Kidney (tissue), 22 donors: ENCODE measurements at places on chromosomes 1 and 21. TPM values are rescaled to one million over a fixed set of nuclear protein-coding genes. Genes with fewer than 3 reads are reported as not detected.
A peak's percentile ranks its signal among the peaks of the same experiment; 100 is the strongest.

The NPR1 gene
- 89.3 TPM for total RNA-seq

The FAAH gene
- 39.3 TPM for total RNA-seq

The ZBED6 gene
- total RNA-seq: 37.2 TPM

The CELA3A gene
- total RNA-seq: not detected

The RNF223 gene
- total RNA-seq: 2.3 TPM

The NPL gene
- 15.7 TPM for total RNA-seq

The TNFRSF4 gene
- total RNA-seq: 5.1 TPM

GRCh38 chr1:26417111-26417759, 6.6 kb downstream of the LIN28A start:
- no peak overlapping the region for H3K4me3 ChIP-seq
- DNase-seq: peak; percentile 82

- H3K36me3 ChIP-seq: no peaks in the 10 kb centered on the region
- H3K27ac ChIP-seq: no peak overlapping the region
- DNase-seq: peak; percentile 17
- H3K4me3 ChIP-seq: no peak overlapping the region
- no peaks in the 10 kb centered on the region for H3K4me1 ChIP-seq
These were observed 77.2 kb downstream of the SCCPDH start for GRCh38 chr1:246801241-246802020.

DNA sequence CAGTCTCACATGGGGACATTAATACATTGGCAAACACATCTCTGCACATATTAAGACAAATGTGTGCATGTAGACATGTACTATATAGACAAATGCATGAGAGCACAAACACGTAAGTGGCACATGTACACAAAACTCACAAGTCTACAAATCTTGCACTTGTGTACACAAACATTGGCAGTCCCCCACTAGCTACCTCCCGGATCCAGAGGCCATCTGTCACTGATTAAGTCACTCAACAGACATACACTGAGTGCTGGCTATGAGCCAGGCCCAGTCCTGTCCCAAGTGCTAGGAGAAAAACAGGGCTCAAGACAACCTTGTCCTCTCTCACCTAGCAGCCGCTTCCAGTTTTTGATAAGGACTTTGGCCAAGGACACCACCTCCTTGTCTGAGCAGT, 7.0 kb downstream of the TCEA3 start:
- H3K27me3 ChIP-seq: no peaks in the 10 kb centered on the region
- DNase-seq: no peak
- H3K27ac ChIP-seq: no peak overlapping the region
- no peaks in the 10 kb centered on the region for H3K36me3 ChIP-seq

GRCh38 chr1:21559788-21560567, 50.8 kb downstream of the ALPL start:
- peak; percentile 78 for DNase-seq
- no peak overlapping the region for H3K4me3 ChIP-seq
- peak overlapping the region; percentile 53 for H3K27ac ChIP-seq
- peaks cover 14% of the 10 kb centered on the region for H3K4me1 ChIP-seq
- no peaks in the 10 kb centered on the region for H3K36me3 ChIP-seq

- H3K4me1 ChIP-seq: no peaks in the 10 kb centered on the region
- H3K27ac ChIP-seq: no peak overlapping the region
- no peak overlapping the region for H3K4me3 ChIP-seq
- DNase-seq: no peak
- H3K36me3 ChIP-seq: no peaks in the 10 kb centered on the region
- no peaks in the 10 kb centered on the region for H3K27me3 ChIP-seq
These were observed 617.2 kb upstream of the ADGRL2 start for GRCh38 chr1:81183553-81183952.

DNA sequence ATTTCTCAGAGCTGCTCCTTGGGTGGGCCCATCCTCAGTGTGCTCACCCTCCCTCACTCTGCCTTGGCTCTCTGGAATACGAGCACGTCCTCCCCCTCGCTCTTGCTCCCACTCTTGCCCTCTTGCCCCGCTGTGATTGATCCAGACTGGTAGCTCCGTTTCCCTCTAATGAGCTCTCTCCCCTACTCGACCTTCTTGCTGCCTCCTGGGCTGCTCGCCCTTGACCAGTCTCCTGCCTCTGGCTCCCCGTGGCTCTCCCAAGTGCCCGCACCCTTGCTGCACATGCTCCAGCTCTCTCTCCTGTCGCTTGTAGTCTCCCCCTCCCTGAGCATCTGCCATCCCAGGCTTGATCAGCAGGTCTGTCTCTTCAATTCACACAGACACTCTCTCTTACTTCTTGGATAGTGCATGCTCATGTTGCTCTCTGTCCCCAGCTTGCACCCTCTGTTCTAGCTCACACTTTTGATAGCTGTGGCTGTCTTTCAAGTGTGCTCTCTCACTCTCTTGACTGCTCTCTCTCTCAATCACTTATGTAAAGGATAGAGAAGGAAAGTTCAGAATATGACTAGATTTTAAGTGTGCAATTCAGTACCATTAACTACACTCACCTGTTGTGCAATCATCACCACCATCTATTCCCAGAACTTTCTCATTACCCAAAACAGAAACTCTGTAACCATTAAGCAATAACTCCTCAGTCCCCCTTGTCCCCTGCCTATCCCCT, 51.1 kb downstream of the PHC2 start:
- no peaks in the 10 kb centered on the region for H3K36me3 ChIP-seq
- no peak overlapping the region for H3K4me3 ChIP-seq
- peak; percentile 83 for DNase-seq
- no peaks in the 10 kb centered on the region for H3K27me3 ChIP-seq
- H3K4me1 ChIP-seq: peaks cover 7% of the 10 kb centered on the region

DNA sequence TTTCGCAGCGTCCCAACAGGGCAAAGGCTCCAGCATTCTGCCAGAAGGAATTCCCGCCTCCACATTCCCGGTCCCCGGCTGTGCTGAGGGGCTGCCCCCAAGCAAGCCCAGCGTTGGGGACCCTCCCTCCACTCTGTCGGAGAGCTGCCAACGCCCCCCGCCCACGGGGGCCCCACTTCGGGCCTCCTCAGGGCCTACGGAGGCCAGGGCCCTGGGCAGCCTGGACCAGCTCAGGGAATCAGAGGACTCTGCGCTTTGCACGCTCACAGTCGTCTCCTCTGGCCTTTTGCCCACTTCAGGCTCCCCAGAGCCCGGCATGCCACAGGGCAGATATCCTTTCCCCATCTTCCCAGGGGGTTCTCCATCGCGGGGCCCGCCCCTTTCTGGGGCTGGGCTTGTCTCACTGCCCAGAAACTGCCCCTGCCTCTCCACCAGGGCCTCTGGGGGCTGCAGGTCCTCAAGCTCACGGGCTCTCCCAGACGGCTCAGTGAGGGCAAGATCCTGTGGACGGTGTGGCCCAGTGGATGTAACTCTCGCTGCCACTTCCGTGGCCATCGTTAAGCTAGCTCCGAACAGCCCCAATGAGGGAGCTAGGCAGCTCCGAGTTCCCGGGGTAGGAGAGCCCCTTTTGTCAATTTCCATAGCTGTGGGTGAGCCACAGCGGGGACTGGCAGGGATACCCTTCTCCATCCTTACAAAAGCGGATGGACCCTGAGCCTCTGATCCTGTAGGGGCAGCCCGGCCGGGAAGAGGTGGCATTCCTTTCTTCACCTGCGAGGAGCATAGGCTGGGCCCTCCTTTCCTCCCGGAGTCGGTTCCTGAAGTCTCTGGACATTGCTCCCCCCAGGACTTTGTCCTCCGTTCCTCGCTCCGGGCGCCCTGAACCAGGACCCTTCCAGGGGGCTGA, 2.8 kb downstream of the ITPKB start:
- DNase-seq: no peak
- H3K27ac ChIP-seq: peak overlapping the region; percentile 91
- peak overlapping the region; percentile 72 for H3K4me3 ChIP-seq
- no peaks in the 10 kb centered on the region for H3K27me3 ChIP-seq
- H3K4me1 ChIP-seq: peaks cover 27% of the 10 kb centered on the region

DNA sequence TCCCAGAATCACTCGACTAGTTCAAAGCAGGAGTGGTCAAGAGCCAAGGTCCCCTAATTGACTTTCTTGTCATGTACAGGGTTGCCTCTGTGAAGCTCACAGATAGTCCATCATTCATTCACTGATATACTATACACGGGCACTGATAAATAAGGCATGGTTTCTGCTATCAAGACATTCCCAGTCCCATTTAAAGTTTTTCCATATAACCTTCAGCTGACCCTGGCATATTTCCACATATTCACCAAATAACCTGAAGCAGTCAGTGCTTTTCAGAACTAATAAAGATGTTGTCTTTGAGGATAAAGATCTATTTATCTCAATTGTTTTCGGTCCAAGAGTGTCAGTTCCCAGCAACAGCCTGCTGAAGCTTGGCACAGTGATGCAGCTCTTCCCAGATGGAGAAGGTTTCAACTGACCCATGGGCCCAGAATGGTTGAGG, 173.4 kb downstream of the ZZZ3 start:
- no peak overlapping the region for H3K4me3 ChIP-seq
- H3K27me3 ChIP-seq: no peaks in the 10 kb centered on the region
- H3K36me3 ChIP-seq: no peaks in the 10 kb centered on the region
- H3K4me1 ChIP-seq: no peaks in the 10 kb centered on the region
- no peak overlapping the region for H3K27ac ChIP-seq

- no peak overlapping the region for H3K4me3 ChIP-seq
- DNase-seq: no peak
- no peaks in the 10 kb centered on the region for H3K27me3 ChIP-seq
- H3K36me3 ChIP-seq: no peaks in the 10 kb centered on the region
- H3K27ac ChIP-seq: no peak overlapping the region
- no peaks in the 10 kb centered on the region for H3K4me1 ChIP-seq
These were observed 373.8 kb downstream of the HHAT start for GRCh38 chr1:210702506-210702905.

GRCh38 chr1:43529206-43529731, 1.4 kb upstream of the PTPRF start:
- peak; percentile 90 for DNase-seq
- H3K4me3 ChIP-seq: no peak overlapping the region
- no peaks in the 10 kb centered on the region for H3K36me3 ChIP-seq

GRCh38 chr1:204089044-204089751, 16.3 kb downstream of the SOX13 start:
- peak overlapping the region; percentile 38 for H3K27ac ChIP-seq
- no peaks in the 10 kb centered on the region for H3K27me3 ChIP-seq
- H3K36me3 ChIP-seq: no peaks in the 10 kb centered on the region
- no peak for DNase-seq
- peak overlapping the region; percentile 26 for H3K4me3 ChIP-seq

DNA sequence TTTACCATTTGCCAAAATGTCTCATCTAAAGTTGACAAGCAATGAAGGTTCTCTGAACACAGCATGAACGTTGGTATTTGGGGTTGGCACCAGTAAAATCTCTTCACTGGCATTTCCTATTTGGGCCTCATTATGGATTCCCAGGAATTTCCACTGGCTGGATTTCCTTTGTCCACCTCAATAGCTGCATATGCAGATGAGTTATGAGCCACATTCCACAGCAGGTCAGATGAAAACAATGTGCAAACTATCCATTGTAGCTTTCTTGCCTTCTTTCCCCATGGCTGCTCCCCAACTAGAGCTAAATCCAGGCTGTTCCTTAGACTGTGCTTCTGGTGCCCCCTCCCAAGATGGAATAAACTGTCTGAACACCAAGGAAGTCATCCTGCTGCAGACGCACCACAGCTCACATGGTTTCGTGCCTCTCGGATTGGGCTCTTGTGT, 168.1 kb upstream of the FGGY start:
- no peak for DNase-seq
- no peaks in the 10 kb centered on the region for H3K27me3 ChIP-seq
- no peaks in the 10 kb centered on the region for H3K36me3 ChIP-seq
- H3K27ac ChIP-seq: no peak overlapping the region
- H3K4me3 ChIP-seq: no peak overlapping the region

DNA sequence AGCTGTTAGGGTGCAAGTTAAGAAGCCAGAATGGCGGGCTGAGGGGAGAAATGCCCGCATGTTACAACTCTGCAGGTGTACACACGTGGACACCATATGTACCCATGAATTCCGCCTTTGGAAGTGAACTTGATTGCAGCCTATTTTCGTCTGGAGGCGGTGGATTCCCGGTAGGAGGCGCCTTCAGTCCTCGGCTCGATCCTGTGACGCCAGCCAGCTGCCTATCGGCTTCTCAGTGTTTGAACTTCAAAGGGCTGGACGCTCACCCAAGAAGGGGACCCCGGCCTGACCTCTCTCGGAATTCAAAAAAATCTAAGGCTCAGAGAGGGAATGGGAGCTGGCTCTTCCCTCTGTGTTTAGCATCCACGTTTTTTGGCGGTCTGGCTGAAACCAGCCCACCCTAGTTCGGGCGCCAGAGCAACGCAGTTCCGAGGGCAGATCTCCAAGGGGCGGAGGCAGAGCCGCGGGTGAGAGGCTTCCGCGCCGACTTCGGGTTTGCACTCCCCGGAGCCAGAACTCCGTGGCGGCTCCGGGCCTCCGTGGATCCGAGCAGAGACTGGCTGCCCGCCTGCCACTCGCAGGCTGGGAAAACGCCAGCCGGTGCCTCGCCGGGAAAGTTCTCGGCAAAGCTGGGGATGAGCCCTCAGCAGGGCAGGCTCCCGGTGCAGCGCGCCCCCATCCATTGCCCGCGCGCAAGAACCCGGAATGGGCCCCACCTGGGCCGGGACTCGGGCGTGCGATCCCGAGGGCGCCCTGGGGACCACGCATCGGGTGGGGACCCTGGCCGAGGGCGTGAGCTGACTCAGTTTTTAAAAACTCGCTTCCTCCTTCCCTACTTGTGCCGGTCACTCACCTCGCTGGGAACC, 996 bp upstream of the TMEM51 start:
- H3K36me3 ChIP-seq: no peaks in the 10 kb centered on the region
- no peaks in the 10 kb centered on the region for H3K27me3 ChIP-seq
- H3K4me1 ChIP-seq: peaks cover 28% of the 10 kb centered on the region
- peak overlapping the region; percentile 93 for H3K27ac ChIP-seq

DNA sequence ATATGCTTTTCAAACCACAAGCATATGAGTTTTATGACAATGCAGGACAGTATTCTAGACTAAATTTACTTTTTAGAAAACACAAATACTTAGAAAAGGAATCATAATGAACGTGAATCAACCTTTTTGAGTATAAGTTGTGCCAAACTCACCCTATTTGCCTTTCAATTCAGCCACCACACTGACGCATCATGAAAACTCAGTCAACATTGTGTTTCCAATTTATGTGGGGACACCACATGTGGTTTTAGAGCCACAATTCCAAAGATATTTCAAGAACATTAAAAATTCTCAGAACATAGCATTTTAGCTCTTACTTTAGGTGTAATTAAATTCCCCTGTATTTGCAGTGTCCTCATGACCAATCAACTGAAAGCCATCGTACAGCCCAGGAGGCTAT, 118.8 kb downstream of the PTBP2 start:
- no peak for DNase-seq
- no peaks in the 10 kb centered on the region for H3K36me3 ChIP-seq
- no peaks in the 10 kb centered on the region for H3K4me1 ChIP-seq
- no peaks in the 10 kb centered on the region for H3K27me3 ChIP-seq
- no peak overlapping the region for H3K4me3 ChIP-seq

DNA sequence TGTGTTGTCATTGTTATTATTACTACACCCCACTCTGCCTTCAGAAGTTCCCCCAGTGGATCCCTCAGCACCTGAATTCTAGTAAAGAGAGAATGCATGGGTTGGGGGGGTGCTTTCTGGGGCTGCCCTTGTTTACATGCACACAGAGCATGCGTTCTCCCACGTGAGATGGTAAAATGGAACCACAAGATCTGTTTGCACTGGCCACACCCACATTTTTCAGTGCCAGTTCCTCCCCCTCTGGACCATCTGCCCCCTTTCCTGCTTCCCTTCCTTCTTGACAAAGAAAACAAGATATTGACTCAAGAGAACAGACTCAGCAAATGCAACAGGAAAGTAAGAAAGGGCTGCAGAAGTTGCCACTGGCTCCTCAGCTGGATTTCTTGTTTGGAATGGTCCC, 8.9 kb downstream of the SLC6A17 start:
- no peaks in the 10 kb centered on the region for H3K4me1 ChIP-seq
- H3K36me3 ChIP-seq: no peaks in the 10 kb centered on the region
